Tibial nerve (tissue), 4 donors: ENCODE measurements at places on chromosomes 2 and 18. TPM values are rescaled to one million over a fixed set of nuclear protein-coding genes. Genes with fewer than 3 reads are reported as not detected.

- DNase-seq = no peak
These were observed 50.0 kb downstream of the FMNL2 start for GRCh38 chr2:152384992-152385391.

DNA sequence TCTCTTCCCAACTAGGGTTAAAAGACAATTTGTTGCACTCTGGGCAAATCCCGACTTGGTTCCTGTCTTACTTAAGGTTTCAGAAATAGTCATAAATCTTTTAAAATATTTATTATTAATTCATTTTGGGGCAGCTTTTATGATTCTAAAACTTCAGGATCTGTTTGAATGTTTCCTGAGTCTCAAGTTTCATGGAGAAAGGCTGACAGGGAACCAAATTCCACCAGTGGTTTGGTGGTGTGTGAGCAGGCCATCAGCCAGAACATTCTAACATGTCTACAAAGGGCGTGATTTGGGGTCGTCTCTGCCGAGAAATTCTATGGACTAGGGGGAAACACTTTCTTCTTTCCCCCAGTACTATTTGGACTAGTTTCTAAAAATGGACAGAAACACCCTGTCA is 366.4 kb downstream of the ZNF521 start:
- no peak for DNase-seq

DNA sequence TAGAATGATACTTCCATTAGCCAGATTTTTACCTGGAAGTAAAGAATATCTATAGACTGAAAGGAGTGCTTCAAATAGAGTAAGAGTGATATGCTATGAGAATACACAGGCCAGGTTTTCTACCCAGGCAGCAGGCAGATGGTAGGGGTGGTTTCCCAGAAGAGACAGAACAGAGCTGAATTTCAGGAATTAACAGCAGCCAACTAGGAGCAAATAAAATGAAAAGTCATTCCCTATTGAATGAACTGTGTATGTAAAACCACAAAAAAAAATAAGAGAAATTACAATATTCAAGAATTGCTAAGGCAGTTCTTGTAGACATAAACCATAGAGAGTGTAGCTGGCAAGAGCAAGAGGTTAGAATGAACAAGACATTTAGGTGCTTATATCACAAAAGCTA is 336.8 kb downstream of the KCNJ3 start:
- no peak for DNase-seq

DNA sequence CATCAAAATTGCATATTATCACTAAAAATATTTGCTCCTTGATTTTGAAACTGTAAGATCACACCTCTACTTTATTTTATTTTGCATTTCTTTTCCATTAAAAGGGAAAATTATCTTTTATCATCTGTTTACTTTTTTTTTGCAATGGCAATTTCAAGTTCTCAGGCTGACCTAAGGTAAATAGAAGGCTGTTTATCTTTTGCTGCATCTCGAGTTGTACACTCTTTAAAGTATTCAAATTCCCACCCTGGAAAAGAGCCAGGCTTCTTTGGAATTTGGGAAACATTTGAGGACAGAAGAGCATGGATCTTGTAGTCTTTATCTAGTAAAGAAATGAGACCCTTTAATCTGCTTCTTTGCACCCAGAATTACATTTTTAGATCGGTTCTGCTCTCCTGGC is 645.7 kb downstream of the SLC4A3 start:
- no peak for DNase-seq

GRCh38 chr2:130183512-130184373 is 1.7 kb downstream of the MZT2B start:
- DNase-seq = no peak

- DNase-seq = peak; percentile 32
These were observed 60.4 kb upstream of the TNP1 start for GRCh38 chr2:216920143-216920876.

DNA sequence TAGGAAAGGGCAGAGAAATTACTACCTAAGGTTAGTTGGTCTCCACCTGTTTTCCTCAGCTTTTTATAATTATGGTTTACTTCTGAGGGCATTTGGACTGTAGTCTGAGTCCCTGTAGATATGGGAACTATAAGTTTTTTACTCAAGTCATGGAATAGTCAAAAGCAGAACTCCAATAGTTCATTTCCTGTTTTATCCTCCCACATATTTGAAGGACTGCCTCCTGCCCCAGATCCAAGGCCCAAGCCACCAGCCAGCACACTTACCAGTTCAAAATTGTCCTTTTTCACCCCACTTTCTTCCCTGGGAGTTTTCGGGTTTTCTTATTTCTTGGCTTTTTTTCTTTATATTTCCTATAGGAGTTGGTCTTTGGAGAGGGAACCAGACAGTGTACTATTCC is 164.1 kb downstream of the MBD5 start:
- no peak for DNase-seq

- no peak for DNase-seq
These were observed 1559.3 kb upstream of the ZEB2 start for GRCh38 chr2:146079216-146079615.

- no peak for DNase-seq
These were observed 28.1 kb downstream of the SLC40A1 start for GRCh38 chr2:189552334-189552990.

DNA sequence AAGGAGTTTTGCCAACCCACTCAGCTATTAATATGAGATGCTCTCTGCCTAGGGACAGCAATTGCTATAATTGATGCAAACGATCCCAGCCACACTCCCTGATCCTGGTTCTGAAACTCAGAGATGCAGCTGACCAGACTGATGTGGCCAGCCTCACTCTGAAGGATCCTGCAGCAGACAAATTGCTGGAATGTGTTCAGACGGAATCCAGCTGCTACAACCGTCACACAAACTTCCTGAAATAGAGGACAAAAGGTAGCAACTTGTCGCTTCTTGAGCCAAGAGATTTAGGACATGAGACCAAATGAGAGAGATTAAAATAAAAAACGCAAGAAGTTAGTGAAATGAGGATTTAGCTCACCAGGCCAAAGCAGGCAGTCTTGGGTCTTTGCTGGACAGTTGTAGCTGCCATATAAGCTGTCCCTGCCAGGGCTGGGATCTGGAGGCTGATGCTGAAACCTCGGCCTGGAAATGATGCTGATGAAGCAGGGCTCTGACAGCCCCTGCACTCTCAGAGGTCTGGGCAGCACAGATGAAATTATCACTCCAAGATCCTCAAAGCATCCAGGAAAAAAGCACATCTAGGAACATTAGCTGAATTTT is 8.3 kb upstream of the YWHAQ start:
- no peak for DNase-seq

GRCh38 chr2:158619496-158619895 is 162.7 kb downstream of the PKP4 start:
- no peak for DNase-seq

DNA sequence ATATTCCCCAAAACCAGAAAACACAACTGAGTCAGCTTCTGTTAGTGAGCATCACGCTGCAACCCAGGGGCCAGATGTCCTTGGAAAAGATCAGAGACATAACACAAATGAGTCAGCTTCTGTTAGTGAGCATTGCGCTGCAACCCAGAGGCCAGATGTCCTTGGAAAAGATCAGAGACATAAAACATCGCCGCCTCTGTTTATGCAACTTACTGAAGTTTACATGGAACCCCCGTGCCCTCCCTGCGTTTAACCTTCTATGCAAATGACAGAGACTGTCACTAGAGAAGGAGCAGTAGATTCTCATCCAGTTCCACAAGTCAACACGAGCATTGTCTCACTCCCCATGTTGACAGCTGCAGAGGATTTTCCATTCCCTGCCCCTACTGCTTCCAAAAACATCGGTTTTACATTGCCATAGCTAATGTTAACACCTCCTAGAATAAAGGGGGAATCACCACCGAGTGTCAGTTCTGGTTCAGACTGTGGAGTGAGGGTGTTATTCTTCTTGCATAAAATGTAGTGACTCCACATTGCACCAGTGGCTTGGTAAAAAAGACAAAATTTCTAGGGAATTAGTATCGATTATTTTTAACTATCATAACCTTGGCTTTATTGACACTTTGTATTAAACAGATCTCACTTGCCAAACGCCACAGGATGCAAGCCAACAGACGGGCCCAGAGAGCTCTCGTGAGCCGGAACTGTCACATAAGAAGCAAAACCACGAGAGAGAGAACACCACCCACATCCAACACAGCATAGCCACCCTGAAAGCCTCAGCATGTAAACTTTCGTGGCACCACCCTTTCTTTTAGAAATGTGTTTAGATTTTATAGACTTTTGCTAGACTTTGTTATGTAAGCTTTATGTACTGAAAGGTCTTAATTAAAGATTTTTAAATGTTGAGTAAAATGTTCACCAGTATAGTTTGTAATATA is 87.7 kb downstream of the SH3YL1 start:
- DNase-seq = no peak

GRCh38 chr2:177548636-177549035 is 156.1 kb downstream of the AGPS start:
- no peak for DNase-seq

GRCh38 chr2:16745466-16745865 is 79.8 kb upstream of the CYRIA start:
- no peak for DNase-seq

DNA sequence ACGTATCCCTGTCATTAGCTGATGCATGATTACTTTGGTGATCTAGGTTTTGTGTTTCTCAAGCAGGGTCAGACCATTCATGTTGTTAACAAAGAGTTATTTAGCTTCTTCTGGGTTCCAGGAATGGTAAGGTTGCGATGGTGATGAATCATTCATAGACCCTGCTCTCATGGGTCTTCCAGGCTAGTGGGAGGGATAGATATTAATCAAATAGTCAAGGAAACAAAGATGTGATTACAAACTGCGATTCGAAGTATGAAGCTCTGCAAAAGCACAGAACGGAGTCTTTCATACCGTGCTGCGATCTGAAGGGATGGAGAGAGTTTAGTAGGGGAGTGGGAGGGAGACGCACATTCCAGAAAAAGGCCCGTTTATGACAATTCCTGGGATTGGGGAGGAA is 42.1 kb downstream of the CAVIN2 start:
- no peak for DNase-seq

DNA sequence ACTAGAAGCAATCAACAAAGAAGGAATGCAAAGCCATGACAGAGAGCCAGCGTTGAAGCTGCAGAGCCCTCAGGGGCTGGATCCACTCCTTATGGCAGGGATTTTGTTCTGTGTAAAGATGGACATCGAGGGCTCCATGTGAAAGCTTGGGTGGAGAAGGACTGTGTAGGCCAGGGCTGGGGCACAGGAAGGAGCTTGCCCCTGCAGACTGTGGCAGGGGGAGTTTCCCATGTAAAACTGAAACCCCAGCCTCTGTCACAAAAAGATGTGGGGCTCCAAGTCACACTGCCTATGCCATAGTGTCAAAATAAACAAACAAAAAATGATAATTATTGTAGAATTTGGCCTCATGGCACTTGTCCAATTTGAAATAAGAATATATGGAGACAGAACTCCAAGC is 408.7 kb upstream of the HS6ST1 start:
- no peak for DNase-seq

GRCh38 chr18:62621546-62621945 is 93.8 kb upstream of the PHLPP1 start:
- DNase-seq = no peak

DNA sequence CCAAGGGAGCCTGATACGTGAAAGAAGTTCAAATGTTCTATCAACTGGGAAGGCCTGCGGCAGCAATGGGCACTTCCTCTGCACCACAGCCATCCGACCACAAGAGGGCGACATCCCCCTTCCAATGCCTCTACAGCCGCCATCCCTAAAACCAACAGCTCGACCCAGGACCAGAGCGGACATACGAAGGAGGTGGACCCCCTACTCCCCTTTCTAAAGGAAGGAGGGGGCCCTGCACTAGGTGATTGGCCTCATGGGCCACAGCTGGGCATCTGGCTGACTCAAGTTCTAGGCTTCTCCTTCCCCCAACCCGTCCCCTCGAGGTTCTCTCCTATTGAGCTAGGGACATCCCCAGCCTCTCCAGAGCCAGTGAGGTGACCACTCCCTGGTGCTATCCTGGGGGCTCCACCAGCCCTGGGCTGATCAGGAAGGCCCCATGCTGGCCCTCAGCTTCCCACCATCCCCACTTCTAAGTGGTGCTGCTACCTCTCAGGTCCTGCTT is 217.2 kb downstream of the TNS1 start:
- DNase-seq = peak; percentile 79

DNA sequence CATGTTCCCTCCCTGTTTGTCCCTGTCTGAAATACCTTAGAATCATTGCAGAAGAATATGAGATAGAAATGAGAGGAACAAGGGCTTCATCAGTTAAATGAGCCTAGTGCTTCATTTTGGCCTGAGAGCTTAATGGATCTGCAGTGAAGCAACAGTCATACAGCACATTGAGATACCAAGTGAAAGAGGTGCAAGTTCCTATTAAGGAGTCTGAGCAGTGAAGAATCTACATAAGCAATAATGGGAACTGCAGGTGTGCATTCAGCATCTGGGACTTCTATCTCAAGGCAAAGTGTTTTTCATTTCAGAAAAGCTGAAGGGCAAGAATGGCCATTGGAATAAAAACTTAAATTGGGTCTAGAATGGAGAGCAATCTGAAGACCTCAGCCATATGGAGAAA is 323.2 kb upstream of the SLC39A10 start:
- no peak for DNase-seq

DNA sequence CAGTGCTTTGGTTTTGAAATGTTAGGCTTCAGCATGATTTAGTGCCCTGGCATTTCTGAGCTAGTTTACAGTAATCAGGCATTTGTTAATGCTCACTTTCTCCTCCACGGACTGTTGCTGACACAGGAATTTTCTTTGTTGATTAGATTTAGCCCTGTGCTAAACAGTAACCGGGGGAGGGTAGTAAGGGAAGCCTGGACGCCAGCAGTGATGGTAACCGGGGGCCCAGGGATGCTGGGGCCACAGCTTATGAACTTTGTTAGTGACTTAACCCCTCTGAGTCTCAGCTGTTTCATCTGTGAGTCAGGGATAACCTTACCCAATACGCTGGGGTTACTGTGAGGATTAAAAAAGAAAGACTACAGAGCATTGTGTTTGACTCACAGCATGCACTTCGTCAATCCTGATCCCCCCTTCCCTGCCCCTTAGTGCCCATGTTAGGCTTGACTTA is 33.5 kb downstream of the KLHL29 start:
- DNase-seq = no peak

DNA sequence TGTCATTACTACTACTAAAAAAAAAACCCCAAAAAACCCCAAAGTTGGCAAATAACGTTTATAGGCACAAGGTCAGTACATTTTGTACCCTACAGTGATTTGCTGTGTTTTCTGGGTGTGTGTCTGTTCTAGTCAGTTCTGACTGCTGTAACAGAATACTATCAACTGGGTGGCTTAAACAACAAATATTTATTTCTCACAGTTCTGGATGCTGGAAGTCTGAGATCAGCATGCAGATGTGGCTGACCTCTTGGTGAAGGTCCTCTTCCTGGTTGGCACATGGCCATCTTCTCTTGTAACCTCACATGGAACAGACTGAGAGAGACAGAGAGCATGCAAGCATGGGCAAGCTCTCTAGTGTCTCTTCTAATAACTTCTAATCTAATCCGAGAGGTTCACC is 103.1 kb downstream of the CERS6 start:
- DNase-seq = no peak

GRCh38 chr2:240507778-240508251 is 50.0 kb downstream of the ANKMY1 start:
- no peak for DNase-seq

- no peak for DNase-seq
These were observed 43.3 kb downstream of the TGFA start for GRCh38 chr2:70510313-70510712.

FAM110C gene
- 0.39 TPM for total RNA-seq

TUBA4A gene
- 8.0 TPM for total RNA-seq

CNDP2 gene
- total RNA-seq = 84.9 TPM

LYPD6B gene
- total RNA-seq = not detected

DSG1 gene
- total RNA-seq = not detected

NR4A2 gene
- 19.5 TPM for total RNA-seq

AGXT gene
- total RNA-seq = 0.30 TPM

FSHR gene
- total RNA-seq = not detected

C1GALT1C1L gene
- total RNA-seq = 0.87 TPM

SIX3 gene
- not detected for total RNA-seq

TMEM247 gene
- total RNA-seq = not detected

C2orf80 gene
- not detected for total RNA-seq

CAPN14 gene
- not detected for total RNA-seq
